ENCODE measurements at places on chromosomes 11 and 22. TPM values are rescaled to one million over a fixed set of nuclear protein-coding genes. Genes with fewer than 3 reads are reported as not detected.

Gene OR51B2
- 0.22 TPM for total RNA-seq

Gene CACNA1I
- 1.2 TPM for total RNA-seq

Gene TNNI2
- total RNA-seq = 2.0 TPM

Gene NXPE2
- total RNA-seq = 0.50 TPM

Gene TAF1D
- 266 TPM for total RNA-seq

Gene AP1B1
- 55.7 TPM for total RNA-seq

Gene LARGE2
- 2.0 TPM for total RNA-seq

Gene IFITM10
- 5.9 TPM for total RNA-seq

Gene DEFB131B
- total RNA-seq = not detected

Gene PSMC3
- 117 TPM for total RNA-seq

Gene OR4D5
- total RNA-seq = not detected

Gene RBMXL2
- total RNA-seq = 1.4 TPM

Gene FXYD2
- total RNA-seq = 5.0 TPM

Gene ANKK1
- total RNA-seq = 0.88 TPM

All from spinal cord (tissue), 10 donors.